ENCODE measurements at places on chromosomes 4 and X.

- DNase-seq, result peak; percentile 59
Measured at GRCh38 chrX:68833855-68834331, 5.1 kb downstream of the EFNB1 start.

- no peak for DNase-seq
Measured at GRCh38 chr4:129342819-129343408, 247.0 kb downstream of the C4orf33 start.

DNA sequence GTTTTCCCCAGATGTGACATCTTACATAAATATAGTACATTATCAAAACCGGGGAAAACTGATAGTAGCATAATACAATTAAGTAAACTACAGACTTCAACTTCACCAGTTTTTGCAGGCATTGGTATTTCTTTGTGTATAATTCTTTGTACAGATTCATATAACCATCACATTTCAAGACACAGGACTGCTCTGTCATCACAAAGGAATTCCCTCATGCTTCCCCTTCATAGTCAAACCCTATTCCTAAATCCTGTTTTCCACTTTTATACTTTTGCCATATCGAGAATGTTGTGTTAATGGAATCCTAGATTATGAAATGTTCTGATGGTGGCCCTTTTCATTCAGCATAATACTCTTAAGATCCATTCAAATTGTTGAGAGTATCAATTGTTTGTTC lies 36.0 kb downstream of the STIM2 start:
- DNase-seq, result no peak

DNA sequence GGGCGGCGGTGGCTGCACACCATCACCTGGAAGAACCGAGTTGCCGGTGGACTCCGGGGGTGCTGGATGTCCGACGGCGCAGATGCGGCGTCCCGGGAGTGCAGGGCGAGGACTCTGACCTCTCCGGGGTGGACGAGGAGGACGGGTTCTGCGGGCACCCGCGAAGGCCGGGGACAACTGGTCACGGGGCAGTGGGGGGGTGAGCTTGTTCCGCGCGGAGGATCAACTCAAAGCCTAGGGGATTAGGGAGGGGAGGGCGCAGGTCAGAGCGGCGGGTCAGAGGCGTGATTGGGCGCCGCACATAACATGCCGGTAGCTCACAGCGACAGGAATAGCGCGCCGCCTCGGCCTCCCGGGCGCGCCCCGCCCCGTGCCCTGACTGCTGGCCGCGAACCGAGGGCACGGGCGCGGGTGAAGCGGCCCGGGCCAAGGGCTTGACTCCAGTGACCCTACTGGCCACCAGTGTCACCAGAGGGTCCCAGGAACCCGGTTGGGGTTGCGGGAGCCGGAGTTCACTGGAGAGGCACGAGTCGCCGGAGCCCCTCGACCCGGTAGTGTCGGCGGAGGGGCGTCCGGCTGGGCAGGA lies at the start of gene KLHL34:
KLHL34 (minus strand) TSS at position 179 of the 586 bp plus-strand sequence. CDS start 542 bp downstream, outside the sequence.
- peak; percentile 45 for DNase-seq

- DNase-seq, result no peak
Measured at GRCh38 chrX:72025236-72025770, 106.4 kb downstream of the RTL5 start.

DNA sequence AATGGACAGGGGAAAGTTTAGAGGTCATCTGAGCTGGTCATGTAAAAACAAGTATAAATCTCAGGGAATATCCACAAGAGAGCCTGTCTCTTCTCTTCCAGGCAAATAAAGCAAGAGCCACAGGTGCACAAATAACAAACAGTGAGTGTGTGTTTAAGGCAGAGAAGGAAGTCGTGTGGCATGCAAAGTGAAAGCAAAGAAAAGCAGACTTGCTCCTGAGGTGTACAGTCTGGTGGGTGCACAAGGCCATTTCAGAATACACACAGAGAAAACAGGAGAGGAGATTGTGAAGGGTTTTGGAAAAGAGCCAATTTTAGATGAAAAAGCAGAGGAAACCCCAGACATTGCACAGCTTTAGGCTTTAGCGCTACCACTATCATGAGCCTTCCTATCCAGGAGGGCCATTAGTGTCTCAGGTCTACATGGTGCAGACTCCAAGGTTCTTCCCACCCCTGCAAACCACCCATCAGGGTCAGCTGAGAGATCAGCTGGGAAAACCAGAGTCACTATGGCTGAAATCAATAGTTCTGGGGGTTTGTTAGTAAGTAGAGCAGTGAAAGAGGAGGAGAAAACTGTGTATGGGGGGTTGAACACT lies 355.8 kb downstream of the KLHL4 start:
- no peak for DNase-seq

- DNase-seq, result no peak
Measured at GRCh38 chr4:122958505-122958904, 36.1 kb upstream of the NUDT6 start.

- no peak for DNase-seq
Measured at GRCh38 chr4:1080432-1080831, 32.9 kb downstream of the RNF212 start.

DNA sequence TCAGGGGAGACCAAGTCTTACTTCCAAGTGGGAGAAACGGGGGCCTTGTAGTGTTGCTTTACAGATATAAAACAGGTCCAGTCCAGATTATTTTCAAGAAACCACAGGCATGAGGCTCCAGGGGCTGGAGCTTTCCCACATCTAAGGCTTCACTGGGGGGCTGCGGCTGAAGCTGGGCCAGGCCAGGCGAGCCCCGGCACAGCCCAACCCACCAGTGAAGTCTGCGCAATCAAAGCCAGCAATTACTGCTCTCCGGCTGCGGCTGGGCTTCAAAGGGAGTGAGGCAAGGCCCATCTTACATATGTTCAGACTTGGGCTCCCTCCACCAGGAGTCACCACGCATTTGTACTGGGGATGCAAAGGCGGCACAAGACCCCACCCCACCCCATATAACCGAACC lies 61.7 kb downstream of the HADH start:
- no peak for DNase-seq

GRCh38 chrX:115490814-115491213 lies 70.2 kb upstream of the PLS3 start:
- DNase-seq, result no peak

DNA sequence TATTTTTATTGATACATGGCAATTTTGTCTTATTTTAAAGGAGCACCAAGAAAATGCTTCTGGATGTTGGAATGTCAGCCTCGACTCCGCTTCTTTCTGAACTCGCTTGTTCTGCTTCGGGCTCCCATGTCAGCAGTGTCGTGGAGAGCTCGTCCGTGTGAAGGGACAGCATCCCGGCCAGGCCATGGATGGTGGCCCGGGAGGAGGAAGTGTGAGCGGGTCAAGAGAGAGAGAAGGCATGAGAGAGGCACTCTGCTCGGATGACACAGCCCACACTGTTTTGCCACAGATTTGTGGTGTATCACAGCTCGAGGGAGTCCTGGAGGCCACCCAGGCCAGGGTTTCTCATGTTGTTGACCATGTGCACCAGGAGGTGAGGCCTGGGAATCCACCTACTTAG lies 107.0 kb downstream of the TRAPPC11 start:
- no peak for DNase-seq

GRCh38 chr4:6990661-6991060 lies 52.5 kb upstream of the TADA2B start:
- no peak for DNase-seq

- no peak for DNase-seq
Measured at GRCh38 chrX:38919202-38919601, 117.9 kb downstream of the MID1IP1 start.

GRCh38 chrX:109902665-109903064 lies 100.2 kb upstream of the TMEM164 start:
- no peak for DNase-seq

GRCh38 chr4:77154761-77155499 lies 2.1 kb upstream of the CCNG2 start:
- DNase-seq, result no peak

GRCh38 chrX:28920153-28920943 lies 333.1 kb downstream of the IL1RAPL1 start:
- no peak for DNase-seq

DNA sequence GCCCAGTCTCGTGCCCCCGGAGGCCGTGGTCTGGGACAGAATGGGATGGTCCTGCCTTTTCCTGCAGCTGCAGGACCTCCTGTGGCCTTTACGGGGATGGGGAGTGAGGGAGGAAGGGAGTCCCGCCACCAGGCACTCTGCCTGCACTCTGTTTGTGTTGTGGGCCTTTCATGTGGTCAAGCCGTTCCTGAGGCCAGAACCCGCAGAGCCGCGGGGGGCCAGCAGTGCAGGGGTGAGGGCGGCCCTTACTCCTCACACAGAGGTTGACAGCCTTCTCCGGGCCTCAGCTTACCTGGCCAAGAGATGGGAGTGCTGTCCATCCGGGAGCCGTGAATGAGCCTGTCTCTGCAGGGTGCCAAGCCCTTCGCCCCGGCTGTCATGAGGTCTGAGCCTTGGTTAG lies 230.7 kb downstream of the AFAP1 start:
- DNase-seq, result no peak

DNA sequence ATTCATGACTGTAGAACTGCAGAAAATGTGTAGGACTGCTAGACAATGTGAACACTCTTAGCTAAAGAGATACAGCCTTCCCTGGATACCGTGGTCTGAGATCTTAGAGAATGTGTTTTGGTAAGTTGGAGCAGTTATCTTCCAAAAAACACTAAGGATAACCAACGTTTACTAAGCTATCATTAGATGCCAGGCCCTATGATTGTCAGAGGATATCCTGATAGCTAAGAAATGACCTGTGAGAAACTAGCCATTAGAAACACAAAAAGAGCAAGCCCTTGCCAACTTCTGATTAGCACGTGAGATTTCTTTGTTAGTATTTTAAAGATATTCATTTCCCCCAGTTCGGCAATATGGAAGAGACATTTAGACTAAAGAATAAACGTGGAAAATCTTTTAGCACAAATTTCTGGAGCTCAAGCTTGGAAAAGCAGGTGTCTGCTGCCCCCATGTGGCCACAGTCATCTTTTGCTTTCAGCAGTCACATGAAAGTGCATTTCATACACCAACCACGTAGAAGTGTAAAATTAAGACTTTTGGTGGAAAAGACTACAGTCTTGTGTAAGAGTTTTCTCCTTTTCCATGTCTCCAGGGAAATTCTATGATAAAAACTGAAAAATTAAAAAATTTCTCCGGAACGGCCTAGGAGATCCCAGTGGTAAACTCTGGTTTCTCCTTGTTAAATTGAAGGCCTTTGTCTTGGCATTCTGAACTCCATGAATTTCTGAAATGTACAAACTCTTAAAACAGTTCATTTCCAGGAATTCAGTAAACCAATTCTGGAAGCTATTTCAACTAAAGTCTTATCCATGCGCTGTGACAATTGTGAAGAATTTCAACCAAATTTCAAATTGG lies 136.4 kb downstream of the ZNF674 start:
- peak; percentile 64 for DNase-seq

DNA sequence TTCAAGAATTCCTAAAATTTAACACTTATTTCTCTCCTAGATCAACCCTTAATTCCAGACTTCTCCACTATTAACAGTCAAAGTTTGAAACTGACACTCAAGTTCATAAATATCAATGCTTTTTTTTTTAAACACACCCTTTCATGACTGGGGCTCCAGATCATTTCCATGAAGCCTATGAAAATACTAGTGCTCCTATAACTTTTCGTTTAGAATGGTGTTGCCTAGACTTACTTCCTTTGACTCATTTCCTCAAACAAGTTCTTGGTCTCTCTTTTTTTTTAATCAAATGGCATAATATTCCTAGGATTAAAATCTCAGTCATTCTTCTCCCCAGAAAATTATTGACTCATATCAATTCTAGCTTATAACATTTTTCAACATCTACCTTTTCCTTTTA lies 13.1 kb downstream of the ZMAT1 start:
- no peak for DNase-seq

- DNase-seq, result no peak
Measured at GRCh38 chrX:108341947-108342346, 96.3 kb downstream of the COL4A6 start.

DNA sequence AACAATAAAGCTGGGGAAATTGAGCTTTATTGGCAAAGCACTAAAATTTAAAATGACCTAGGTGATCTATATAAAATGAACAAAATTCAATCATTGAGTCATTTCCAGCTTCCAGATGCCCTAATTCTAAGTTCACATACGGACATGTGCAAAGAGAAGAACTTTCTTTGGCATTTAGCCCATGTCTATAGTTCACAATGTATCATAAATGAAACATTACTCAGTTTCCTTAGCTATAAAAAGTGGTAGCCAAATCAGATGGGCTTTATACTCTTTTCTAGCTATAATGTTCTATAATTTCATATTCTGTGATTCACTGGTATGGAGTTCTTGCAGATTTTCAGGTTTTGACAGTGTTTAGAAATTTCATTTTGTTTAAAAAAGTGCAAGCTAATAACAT lies 327.4 kb downstream of the KCTD8 start:
- DNase-seq, result no peak

DNA sequence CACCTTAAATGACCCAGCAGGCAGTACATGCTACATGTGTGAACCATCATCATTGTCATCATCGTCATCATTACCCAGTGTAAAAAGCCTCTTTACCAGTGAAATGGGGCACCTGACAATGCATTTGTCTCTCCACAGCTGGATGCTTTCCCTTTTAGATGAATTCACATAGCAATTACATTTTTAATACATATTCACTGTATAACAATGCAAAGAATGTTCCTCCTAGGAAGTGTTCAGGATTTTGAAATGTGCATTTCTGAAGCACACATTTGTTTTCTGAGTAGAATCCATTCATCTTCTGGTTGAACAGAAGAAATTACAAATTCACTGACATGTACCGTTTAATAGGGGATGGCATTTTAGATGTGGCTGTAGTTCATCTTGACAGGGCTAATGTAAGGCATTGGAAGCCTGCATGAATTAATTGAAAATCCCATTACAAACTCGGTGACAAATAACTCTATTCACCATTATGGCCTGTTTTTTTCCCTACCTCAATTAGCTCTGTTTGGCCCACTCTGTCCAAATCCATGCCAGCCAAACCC lies 111.1 kb downstream of the SH3RF1 start:
- no peak for DNase-seq

GRCh38 chr4:10395971-10396580 lies 61.1 kb downstream of the ZNF518B start:
- DNase-seq, result no peak

DNA sequence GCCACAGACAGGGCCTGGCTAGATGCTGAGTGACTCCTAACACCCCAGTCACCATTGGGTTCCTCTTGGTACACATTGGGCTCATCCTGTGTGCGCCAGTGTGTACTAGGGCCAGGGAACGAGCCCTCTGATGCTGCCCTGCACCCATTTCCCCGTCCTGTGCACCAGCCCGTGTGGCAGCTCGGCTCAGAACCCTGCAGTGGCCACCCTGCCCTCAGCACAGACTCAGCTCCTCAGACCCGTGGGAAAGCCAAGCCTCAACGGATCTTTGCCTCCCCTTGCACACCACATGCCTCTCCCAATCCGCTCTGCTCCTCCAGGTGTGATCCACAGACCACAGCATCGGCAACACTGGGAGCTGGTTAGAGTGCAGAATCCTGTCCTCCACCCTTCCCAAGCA lies 38.6 kb downstream of the EVC start:
- DNase-seq, result no peak

- no peak for DNase-seq
Measured at GRCh38 chr4:185896817-185897488, 85.0 kb upstream of the SORBS2 start.

All from Peyer's patch (tissue), 4 donors.